Liver (tissue), 10 donors: ENCODE measurements at places on chromosomes 7 and 10. TPM values are rescaled to one million over a fixed set of nuclear protein-coding genes. Genes with fewer than 3 reads are reported as not detected.

BLNK gene
- total RNA-seq: 3.3 TPM

PTPRE gene
- total RNA-seq: 12.5 TPM

ADGRA1 gene
- 0.08 TPM for total RNA-seq

TET1 gene
- total RNA-seq: 2.1 TPM

GRCh38 chr7:134932707-134933370 is 53.5 kb upstream of the AGBL3 start:
- H3K4me1 ChIP-seq: no peaks in the 10 kb centered on the region
- H3K27me3 ChIP-seq: no peaks in the 10 kb centered on the region
- peaks cover 35% of the 10 kb centered on the region for H3K36me3 ChIP-seq
- H3K27ac ChIP-seq: no peak overlapping the region
- no peak for DNase-seq
- H3K4me3 ChIP-seq: no peak overlapping the region

- no peaks in the 10 kb centered on the region for H3K27me3 ChIP-seq
- no peaks in the 10 kb centered on the region for H3K36me3 ChIP-seq
- H3K27ac ChIP-seq: peak overlapping the region; percentile 10
- no peak overlapping the region for H3K4me3 ChIP-seq
These were observed 66.3 kb upstream of the FRMD4A start for GRCh38 chr10:14397066-14397465.

DNA sequence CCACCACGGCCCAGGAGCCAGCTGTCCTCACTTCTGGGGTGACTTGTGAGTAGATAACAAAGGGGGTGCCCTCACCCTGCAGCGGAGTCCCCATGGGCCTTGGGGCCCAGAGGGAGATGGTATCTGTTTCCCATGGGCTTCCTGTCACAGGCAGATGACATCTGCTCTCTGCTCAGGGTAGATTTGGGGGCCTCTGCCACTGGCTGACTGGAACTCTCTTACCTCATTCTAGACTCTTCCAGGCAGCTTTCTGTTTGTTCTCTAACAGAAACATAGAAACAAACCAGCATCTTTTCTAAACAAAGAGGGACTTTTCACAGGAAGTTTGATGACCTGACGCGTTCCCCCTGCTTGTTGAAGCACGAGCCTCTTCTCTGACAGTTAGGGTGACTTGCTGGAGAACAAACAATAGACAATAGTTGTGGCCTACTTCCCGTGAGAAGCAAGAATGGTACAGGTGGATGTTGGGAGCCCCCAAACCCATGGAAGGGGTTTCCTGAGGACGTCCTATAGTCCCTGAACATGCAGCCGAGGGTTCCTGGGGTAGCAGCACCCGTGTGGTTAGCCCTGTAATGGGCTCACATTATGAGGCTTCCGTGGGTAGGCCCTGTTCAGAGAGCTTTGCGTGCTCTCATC is 61.6 kb downstream of the GRK5 start:
- no peak for DNase-seq
- peaks cover 21% of the 10 kb centered on the region for H3K4me1 ChIP-seq
- H3K27ac ChIP-seq: peak overlapping the region; percentile 44

- no peak for DNase-seq
- H3K36me3 ChIP-seq: no peaks in the 10 kb centered on the region
- H3K27ac ChIP-seq: no peak overlapping the region
- H3K4me3 ChIP-seq: no peak overlapping the region
These were observed 93.2 kb upstream of the SAMD8 start for GRCh38 chr10:75018251-75018650.

GRCh38 chr7:130293521-130293920 is 560 bp downstream of the CPA4 start:
- DNase-seq: no peak
- no peaks in the 10 kb centered on the region for H3K27me3 ChIP-seq
- H3K36me3 ChIP-seq: no peaks in the 10 kb centered on the region
- H3K27ac ChIP-seq: no peak overlapping the region
- no peaks in the 10 kb centered on the region for H3K4me1 ChIP-seq

DNA sequence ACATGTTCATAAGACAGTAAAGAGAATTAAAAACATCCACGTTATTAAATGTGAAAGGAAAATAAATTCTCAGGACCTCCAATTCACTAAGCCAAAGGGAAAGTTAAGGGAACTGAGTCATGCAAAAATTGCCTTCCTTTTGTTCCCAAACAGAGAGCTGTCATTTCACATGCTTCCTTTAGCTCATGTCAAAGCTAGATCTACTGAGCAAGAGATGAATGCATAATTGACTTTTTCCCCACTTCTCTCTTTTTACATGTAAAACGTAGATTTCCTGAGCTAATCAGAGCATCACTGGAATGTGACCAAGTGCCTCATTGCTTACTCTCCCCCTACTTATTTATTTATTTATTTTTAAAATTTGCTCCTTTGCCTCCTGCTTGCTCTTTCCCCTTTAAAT is 129.1 kb upstream of the AMPH start:
- H3K36me3 ChIP-seq: peaks cover 24% of the 10 kb centered on the region
- DNase-seq: no peak
- H3K4me3 ChIP-seq: no peak overlapping the region
- no peaks in the 10 kb centered on the region for H3K27me3 ChIP-seq
- no peak overlapping the region for H3K27ac ChIP-seq
